Cortex of kidney (tissue), 1 donor: ENCODE measurements at places on chromosomes 16 and 17.

DNA sequence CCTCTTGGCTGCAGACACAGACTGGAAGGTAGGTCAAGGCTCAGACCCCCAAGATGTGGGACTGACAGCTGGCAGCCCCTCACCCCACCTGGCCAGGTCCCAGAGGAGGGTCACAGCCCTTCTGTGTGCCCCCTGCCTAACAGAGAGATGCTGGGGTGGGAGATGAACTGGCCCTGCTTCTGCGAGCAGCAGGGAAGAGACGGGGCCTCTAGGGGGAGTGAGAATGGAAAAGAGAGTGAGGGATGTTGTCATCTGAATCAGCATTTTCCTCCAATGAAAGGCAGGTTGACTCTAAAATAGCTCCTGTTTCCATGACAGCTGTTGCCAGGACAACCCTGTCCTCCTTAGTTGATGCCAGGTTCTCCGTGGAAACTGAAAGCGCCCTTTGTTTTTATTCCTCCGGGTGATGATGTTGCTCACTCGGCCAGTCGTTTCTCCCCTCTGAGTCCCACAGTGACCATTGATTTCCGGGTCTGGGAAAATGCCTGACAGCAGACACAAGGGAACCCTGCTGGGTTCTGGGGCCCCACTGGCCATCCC, 4.9 kb upstream of the NDRG4 start:
- DNase-seq: no peak

DNA sequence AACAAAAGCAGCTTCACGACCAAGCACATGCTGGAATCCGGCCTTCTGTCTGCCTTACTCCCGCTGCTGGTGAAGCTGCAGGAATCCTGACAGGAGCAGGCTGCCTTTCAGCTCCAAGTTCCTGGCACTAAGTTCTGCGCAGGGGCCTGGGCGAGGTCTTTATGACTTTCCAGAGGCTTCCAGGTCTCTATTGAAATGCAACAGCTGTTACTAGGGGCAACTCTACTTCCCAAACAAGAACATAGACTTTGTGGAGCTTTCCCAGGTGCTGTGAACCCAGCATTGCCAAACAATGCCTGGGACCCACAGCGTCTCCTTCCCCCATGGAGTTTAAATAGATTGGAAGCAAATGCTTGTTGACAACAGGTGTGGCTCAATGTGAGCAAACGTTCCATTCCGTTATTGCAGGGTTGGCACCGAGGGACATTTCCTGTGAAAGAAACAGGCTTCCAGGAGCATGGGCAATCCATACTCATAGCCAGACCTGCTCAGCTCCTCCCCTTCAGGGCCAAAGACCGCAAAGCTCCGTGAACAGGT, 156.0 kb downstream of the CDH13 start:
- no peak for DNase-seq

DNA sequence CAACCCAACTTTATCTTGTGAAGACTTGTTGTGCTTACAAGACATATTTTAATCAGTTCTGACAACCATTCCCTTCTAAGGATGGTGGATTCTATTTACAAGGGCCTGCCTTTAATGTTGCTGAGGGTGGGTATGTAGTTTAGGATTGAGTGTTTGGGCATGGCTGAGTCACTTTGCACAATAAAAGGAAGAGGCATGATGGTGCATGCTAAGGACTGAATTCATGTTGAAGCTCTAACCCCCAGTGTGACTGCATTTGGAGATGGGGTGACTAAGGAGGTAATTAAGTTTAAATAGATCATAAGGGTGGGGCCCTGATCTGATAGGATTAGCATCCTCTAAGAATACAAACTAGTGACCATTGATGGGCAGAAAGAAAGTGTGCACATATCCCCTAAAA, 196.1 kb upstream of the HS3ST3A1 start:
- no peak for DNase-seq

DNA sequence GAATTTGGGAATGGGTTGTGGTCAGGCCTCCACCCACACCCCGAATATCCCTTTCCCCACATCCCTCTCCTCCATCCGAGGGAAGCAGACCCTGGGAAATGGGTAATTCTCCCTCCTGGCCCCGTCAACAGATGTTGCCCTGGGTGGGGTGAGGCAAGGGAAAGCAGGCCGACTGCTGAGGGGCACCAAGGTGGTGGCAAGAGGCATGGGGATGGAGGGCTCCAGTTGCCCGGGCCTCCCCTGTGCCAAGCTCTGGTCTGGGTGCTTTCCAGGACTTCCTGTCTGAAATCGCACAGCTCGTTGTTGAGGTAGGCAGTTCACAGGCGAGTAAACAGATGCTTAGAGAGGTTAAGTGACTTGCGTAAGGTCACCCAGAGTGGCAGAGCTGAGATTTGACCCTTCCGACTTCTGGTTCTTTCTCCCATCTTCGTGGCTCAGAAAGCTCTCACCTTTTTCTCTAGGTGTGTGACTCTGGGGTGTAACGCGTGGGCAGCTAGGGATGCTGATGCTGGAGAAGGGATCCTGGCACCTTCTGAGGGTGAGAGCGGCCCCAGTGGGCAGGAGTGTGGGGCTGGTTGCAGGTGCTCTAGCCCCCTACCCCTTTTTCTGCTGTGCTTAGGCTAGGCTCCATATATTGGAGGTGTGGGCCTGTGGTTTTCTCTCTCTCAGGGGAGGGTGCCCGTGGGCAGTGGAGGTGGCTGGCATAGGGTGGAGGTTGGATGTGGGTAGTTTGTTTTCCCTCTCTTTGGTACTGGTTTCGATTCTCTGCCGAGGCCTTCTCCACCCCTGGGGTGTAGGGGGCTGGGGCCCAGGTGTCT, 17.2 kb downstream of the RARA start:
- no peak for DNase-seq

DNA sequence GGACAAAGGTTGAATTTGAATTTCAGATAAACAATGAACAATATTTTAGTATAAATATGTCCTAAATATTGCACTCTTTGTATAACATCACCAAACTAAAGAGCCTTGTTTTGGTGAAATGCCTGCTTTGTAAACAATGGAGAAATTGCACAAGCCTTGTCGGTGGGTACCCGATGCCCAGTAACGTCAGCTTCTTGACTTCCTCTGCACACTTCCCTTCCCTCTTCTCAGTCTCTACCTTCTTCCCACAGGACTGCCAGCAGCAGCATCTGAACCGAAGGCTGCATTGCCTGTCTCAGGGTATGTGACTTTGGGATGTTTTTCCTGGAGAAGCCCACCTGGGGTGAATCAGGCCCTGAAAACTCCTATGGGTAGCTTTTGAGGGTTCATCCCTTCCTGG, 113.9 kb downstream of the UTP18 start:
- DNase-seq: no peak

DNA sequence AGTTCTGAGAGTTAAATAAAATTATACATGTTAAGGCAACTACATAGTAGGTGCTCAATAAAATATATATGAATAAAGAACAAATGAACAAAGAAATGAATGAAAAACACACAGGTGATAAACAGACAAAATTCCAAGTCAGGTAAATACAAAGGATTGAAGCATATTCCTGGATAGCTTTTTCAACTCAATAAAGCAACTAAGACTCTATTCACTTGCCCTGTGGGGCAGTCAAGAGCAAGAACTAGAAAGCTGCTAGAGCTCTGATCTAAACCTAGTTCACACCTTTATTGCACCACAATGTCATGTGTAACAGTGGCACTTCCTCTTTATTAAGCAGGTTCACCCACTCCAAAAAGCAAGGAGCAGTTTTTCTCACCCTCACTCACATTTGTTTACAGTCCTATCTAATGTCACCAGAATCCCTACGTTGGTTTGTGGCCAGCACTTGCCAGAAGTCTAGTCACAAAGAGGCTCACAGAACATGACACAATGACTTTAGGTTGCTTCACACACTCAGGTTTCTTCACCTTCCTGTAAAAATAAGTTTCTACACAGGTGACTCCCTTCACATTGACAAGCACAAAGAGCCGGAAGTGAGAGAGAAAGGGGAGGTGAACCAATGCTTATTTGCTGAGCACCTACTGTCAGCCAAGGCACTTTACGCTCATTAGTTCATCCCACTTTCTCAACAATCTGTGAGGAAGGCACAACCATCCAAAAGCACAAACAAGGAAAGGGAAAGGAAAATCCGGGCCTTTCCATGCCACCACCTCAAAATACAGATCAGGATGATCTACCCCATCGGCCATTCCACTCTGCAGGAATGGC, 70.8 kb downstream of the XPO6 start:
- no peak for DNase-seq

DNA sequence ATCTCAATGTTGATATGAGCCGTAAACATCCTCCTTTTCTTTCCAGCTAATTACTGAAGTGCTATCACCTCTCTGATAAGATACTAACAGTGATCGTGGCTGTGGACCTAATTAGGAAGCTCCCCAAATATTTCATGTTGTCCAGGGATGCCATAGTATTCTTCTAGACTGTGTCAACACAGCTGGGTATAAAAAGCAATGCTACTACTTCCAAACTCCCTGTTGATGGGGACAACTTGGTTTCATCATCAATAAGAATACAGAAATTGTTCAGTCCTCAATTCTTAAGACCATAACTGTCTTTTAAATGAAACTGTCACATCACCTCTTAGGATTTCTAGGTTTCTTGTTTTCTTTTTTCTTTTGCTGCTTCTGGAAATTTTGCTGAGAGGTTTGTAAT, 530.6 kb downstream of the TOX3 start:
- no peak for DNase-seq
